ENCODE measurements at places on chromosomes 16 and 17.
A peak's percentile ranks its signal among the peaks of the same experiment; 100 is the strongest.

- no peak for DNase-seq
These were observed 54.1 kb downstream of the SOCS3 start for GRCh38 chr17:78305801-78306200.

DNA sequence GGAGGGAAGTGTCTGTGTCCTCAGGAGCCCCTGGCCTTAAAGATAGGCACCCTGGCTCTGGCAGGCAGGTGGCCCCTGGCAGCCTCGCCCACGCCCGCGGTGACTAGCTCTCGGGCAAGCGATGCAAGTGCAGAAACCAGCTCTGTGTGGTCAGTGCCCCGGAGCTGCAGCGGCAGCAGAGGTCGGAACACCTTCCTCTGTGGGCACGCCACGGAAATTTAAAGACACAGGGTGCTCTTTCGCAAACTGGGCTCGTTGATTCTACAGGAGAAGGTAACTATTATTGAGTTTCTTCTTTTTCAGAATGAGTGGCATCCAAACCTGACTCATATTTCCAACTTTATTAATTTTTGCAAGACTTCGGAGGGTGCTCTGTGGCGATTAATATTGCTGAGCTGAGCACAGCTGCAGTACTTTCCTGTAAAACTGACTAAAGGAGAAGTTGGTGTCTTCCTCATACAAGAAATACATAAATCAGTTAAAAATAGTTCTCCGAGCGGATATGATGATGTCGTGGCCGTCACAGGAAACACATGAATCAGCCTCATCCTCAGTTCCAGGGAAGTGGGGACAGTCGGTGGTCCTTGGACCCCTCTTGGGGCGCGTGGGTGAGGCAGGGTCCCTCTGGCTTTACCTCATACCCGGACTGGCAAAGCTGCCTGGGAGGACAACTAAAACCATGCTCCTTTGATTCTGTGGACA is 120.2 kb downstream of the METRNL start:
- DNase-seq, result no peak

DNA sequence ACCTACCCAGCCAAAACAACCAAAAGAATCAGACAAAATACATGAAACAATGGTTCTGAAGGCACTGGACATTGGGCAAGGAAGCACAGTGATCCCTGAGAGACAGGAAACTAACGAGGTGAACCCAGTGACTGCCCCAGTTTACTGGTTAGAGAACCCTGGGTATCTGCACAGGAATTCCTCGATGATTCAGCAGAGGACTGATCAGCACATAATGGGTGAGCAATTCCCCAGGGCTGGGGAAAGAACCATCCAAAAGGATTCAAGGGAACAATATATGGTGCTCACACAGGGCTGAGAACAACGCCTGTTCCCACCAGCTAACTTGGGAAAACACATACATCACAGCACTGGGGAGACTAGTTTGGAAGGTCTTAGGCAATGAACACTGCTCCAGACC is 167.2 kb downstream of the PARN start:
- DNase-seq, result no peak

- no peak for DNase-seq
These were observed at the start of gene UNC13D for GRCh38 chr17:75843577-75844529. Gene UNC13D (minus strand): TSS chr17:75844404. CDS start chr17:75844337, 67 bp downstream.

- DNase-seq, result no peak
These were observed 6.7 kb upstream of the MAP2K6 start for GRCh38 chr17:69407759-69408158.

DNA sequence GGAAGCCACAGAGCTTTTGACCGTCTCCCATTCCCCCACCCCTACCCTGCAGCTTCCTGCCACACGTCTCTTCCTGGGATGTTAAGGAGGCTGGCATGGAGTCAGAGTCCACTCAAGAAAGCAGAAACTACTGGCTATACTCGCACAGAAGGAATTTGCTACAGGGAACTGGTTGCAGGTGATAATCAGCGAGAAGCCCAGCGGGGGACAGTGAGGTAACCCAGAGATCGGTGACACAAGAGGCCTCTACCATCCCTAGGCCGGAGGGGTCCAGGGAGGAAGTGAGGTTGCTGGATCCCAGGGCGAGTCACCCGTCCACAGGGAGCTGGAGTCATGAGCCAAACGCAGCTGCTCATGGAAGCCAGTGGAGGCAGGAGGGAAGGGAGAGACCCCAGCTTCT is 93.7 kb downstream of the SDK2 start:
- DNase-seq, result no peak

GRCh38 chr17:77459018-77459755 is 318.4 kb downstream of the SEC14L1 start:
- DNase-seq, result no peak

GRCh38 chr17:55351226-55351625 is 70.4 kb downstream of the MMD start:
- no peak for DNase-seq

DNA sequence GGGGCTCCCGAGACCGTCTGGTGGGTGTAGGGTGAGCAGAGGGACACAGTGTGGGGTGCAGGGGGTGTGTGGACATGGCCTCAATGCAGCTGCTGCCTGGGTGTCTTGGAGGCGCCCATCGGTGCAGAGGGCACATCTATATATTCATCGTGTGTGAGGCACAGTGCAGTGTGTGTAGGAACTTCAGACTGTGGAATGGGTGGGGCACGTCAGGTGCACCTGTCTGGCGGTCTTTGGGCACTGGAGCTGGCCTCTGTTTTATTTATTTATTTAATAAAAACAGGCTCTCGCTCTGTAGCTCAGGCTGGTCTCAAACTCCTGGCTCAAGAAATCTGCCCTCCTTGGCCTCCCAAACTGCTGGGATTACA is 16.8 kb downstream of the LASP1 start:
- no peak for DNase-seq

GRCh38 chr16:11354733-11355574 is 9.7 kb downstream of the RMI2 start:
- no peak for DNase-seq

DNA sequence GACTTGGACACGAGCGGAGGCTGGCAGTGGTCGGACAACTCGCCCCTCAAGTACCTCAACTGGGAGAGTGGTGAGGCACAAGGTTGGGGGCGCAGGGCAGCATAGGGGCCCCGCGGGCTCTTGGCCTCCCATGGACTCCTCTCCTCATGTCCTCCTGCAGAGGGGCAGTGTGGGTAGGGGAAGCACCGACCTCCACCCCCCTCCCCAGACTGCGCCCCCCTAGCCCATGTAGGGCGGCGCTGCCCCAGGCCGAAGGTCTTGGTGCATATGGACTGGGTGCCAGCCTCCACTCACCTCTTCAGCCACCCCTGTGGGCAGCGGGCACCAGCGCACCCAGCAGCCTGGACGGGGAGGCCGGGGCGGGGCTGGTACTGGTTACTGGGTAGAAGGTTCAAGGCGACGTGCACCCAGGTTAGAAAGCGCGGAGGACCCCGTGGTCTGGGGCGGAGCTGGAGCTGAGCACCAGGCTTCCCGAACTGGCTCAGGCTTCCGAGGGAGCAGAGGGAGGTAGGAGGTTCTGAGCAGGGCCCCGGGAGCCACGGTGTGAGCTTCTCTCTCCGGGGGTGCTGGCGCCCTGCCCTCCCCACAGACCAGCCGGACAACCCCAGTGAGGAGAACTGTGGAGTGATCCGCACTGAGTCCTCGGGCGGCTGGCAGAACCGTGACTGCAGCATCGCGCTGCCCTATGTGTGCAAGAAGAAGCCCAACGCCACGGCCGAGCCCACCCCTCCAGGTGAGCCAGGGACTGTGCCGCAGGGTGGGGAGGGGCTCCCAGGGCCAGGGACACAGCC is 39.5 kb downstream of the MRC2 start:
- DNase-seq, result no peak

DNA sequence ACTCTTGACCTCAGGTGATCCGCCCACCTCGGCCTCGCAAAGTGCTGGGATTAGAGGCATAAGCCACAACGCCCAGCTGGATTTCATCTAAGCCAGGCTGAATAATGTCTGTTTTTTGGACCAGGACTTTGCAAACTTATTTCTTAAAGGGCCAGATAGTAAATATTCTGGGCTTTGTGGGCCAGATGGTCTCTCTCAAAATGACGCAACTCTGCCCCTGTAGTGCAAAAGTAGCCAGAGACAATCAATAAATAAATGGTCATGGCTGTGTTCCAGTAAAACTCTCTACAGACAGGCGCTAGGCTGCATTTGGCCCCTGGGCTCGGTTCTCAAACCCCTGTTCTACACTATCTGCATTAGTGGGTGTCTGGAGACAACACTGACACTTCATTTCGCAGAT is 121.9 kb upstream of the CDH13 start:
- DNase-seq, result no peak

GRCh38 chr16:11032000-11032921 is 87.9 kb downstream of the CLEC16A start:
- no peak for DNase-seq

GRCh38 chr17:58747674-58748073 is 8.0 kb upstream of the PPM1E start:
- DNase-seq, result no peak

DNA sequence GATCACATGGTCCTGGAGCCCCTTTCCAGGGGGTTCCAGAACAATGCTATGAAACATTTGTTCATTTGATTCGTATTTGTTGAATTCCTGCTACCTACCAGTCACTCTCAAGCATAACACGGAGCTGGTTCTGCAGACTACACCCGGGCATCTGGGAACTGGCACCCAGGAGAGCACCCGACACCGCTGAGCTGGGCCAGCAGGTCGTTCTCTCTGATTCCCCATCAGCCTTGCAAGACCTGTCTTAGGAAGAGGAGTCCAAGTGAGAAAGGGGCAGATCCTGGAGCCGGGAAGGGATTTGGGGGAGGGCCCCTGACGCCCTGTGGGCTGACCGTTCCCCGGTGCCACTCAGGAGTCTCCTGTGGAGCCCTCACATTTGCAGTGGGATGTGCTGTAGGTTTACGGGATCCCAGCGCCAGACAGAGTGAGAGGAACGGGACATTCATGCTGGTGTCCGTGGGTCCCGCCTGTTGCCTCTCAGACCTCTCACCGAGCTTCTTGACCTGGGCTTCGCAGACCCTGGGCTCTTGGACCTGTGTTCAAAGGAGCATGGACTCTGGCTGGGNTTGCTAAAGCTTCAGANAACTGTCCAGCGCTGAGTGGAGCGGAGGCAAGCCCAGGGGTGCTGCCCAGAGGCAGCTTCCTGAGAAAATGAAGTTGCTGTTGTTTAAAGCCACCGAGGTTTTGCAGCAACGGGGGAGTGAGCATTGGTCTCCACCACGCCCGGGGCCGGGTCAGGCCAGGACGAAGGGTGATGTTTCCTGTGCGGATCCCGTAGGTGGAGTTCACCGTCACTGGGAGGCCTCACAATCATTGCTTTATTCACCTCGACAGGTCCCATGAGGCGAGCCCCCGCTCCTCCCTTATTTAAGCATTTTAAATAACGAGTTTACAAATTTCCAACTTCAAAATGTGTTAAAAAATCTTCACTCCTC is 49.2 kb downstream of the METRNL start:
- no peak for DNase-seq

DNA sequence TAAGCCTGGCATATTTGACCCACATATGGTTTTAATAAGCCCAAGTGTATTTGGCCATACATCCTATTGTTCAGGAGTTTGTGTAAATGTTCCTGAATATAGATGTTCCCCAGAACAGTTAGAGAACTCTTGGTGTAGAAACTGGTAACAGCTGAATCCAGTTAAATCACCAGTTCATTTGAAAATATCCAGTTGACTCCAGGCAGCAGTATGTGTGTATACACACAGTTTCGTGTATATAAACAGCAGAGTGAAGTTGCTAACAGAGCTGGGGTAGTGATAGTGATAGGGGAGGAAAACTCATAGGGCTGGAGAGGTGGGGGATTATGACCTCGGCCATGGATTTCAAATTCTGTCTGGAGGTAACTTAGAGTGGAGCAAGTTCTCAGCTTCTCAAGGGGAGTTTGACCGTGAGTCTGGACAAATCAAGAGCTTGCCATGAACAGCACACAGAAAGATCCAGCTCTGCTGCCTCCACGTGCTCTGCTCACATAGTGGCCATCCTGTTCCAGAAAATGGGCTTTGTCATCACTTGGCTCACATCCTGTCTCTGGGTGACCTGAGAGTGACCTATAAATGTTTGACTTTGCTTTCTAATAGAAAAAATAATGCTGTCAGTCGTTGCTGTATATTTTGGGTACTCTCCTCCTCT is 30.6 kb upstream of the MMD start:
- DNase-seq, result no peak

GRCh38 chr17:17063546-17064122 is 21.4 kb downstream of the MPRIP start:
- peak; percentile 46 for DNase-seq

- DNase-seq, result peak; percentile 68
These were observed 31.9 kb downstream of the PDIA2 start for GRCh38 chr16:314795-315299.

DNA sequence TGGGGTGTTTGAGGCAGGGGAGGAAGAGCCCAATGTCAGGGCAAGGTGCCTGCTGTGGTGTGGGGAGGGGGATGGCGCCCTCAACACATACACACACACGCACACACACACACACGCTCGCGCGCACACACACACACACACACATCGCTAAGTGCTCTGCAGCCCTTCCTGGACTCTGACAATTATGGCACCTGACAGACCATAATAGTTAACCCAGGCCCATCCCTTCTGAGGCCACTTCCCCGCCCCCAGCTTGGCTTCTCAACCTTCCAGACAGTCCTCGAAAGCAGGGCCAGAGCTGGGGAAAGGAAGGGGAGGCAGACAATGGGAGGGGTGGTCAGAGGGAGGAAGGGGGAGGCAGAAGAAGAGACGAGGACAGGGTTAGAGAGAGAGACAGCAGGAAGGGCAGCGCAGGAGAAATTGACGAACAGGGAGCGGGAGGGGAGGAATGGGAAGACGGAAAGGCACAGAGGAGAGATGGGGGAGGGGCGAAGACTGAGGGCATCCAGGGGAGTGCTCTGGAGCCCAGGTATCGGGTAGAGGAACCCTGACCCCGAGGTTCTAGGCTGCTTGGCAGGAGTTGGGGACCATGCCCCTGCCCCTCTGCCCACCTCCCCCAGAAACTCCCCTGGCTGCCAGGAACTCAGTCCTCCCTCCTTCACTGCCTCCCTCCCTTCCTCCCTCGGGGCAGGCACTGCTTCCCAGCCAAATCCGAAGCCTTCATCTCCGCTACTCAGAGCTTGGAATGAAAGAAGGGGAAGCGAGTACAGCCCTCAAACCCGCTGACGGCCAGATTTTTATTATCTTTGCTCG is 4.0 kb downstream of the SRCIN1 start:
- DNase-seq, result peak; percentile 66

DNA sequence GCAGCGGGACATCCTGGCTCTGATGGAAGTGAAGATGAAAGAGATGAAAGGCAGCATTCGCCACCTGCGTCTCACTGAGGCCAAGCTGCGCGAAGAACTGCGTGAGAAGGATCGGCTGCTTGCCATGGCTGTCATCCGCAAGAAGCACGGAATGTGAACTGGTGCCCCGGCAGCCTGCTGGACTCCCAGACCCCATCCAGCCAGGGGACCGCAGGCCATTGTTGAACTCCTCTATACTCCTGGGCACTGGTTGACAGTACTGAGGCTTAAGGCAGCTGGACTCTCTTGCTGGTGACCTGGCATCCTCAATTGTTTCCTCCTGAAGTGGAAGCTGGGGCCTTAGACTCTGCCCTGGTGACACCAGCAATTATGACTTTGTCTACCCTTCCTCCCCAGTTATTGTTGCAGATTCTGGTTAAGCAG is 1.2 kb downstream of the THAP11 start:
- no peak for DNase-seq
